ENCODE measurements at places on chromosomes 1 and 21.
A peak's percentile ranks its signal among the peaks of the same experiment; 100 is the strongest.

DNA sequence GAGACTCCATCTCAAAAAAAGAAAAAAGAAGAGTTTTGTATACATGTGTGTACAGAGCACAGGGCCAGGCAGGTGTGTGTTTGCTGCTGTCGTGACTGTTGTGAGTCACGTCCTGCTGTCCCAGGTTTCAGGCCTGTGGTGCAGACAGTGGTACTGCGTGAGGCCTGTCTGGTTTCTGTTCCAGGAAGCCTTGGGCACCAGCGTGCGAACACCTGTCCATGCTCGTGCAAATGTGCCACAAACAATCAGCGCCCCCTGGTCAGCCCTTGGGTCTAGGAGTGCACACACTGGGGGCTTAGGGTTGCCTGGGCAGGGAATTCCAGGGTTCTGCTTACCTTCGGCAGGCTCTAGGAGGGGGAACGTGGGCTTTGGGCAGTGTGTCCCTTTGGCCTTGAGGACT is 16.9 kb downstream of the GPR157 start:
- no peak for DNase-seq

DNA sequence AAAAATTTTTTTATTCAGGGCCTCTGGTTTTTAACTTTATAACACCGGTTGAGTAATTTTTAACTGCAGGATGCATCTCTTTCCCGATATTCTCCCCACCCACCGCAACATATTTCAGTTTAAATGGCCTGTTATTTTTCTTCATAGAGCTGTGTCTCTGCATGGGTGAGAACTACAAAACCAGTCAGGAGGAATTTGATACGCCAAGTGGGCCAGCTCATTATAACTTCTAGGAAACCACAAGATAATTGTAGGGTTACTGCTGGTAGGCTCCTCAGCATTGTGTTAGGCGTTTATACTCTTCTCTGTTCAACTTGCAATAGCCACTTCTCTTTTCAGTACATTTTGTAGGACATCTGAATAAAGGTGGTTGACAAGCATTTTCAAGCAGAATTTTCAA is 169.7 kb downstream of the PBX1 start:
- DNase-seq, result peak; percentile 58

DNA sequence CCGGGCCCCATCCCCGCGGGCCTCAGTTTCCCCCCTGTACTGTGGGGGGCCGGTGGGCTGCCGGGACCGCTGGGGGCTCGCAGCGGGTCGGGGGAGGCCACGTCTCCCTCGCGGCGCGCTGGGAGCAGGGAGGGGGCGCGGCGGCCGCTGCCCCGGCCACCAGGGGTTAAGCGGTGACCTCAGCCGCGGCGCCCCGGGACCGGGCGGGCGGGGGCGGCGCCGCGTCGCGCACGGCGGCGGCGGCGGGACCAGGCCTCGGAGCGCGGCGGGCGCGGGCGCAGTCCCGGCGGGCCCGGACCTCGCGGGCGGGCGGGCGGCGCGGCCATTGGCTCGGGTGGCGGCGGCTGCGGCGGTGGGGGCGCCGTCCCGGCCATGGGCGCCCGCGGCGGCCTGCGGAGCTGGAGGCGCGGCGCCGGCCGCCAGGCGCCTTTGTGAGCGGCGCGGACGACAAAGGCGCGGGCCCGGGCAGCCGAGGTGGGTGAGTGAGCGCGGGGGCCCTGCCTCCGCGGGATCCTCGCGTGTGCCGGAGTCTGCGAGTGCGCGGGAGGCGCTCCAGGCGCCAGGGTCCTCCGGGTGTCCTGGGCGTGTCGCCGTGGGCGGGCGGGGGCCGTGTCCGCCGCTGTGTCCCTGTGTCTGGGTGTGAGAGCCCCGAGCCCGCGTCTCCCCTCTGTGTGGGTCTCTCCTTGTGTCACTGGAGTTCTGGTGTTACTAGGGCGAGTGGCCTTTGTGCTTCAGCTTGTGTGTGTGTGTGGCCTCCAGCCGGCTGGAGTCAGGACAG is at the start of gene ARHGEF10L:
TSS of gene ARHGEF10L (plus strand) at position 222 of the 778 bp plus-strand sequence. CDS start 40,898 bp downstream, outside the sequence.
- DNase-seq, result no peak

- DNase-seq, result peak; percentile 6
These were observed 353.4 kb upstream of the NEGR1 start for GRCh38 chr1:72635719-72636118.

DNA sequence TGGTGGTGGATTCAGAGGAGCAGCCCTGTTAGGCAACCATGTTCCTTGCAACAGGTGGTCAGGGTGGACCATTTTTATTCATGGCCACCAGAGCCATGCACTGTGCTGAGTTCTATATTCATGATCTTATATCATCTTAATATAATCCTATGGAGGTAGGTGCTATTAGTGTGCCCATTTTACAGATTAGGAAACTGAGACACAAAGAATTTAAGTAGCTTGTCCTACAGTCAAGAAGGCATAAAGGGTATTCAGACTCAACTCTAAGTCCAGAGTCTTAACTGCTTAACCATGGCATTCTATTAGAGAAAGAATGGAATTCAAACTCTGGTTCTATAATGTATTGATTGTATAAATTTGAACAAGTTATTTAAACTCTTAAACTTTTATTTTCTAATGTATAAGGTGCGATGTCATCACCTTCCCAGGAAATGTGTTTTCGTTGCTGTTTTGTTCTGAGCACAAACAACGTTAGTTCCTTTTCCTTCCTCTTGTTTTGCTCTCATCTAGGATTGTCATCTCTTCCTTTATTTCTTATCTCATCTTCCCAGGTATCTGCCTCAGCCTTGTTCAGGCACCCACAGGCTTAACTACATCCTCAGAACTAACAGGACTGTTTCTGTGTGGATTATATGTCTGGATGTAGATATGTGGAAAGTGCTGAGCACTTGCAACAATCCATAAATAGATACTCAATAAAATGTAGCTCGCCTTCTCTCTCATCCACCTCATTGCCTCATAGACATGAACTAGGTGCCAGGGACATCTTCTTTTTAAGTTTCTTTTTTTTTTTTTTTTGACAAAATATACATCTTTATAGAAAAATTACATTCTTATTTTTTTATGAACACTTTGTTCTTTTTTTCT is 207.1 kb downstream of the NFIA start:
- no peak for DNase-seq

- DNase-seq, result peak; percentile 37
These were observed 13.7 kb downstream of the TLR5 start for GRCh38 chr1:223129229-223129901.

GRCh38 chr21:34558166-34558565 is 46.2 kb upstream of the KCNE1 start:
- DNase-seq, result no peak

- DNase-seq, result no peak
These were observed 45.8 kb downstream of the PDE9A start for GRCh38 chr21:42699196-42699595.

DNA sequence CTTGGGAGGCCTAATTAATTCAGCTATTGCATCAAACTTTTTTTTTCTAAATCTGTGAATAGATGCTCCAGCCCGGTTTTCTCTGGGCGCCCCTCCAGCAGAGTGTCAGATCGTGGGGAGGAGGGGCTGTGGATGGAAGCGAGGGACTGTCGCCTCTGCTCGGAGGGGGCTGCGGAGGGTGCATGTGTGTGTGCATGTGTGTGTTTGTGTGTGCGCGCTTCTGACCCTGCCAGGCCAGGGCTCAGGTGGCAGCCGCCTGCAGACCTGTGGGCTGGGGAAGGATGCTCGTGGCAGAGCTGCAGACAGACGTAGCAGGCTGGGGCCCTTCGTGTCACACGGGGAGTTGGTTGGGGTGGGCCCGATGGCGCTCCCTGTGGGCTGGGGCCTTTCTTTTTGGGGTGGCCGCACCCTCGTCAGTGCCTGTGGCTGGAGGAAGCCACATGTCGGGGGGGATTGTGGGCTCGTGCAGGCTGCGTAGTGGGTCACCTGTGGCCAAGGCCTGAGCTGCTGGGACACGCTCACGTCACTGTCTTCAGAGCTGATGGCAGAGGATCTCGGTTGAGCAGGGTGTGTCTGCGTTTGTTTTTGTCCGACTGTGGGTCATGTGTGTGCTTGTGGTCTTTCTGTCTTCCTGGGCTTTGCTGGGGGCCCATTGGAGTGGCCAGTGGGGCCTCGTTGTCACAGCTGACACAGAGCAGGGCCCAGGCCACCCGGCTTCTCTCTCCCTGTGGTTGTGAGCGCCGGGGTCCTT is 2.8 kb downstream of the SKI start:
- no peak for DNase-seq

DNA sequence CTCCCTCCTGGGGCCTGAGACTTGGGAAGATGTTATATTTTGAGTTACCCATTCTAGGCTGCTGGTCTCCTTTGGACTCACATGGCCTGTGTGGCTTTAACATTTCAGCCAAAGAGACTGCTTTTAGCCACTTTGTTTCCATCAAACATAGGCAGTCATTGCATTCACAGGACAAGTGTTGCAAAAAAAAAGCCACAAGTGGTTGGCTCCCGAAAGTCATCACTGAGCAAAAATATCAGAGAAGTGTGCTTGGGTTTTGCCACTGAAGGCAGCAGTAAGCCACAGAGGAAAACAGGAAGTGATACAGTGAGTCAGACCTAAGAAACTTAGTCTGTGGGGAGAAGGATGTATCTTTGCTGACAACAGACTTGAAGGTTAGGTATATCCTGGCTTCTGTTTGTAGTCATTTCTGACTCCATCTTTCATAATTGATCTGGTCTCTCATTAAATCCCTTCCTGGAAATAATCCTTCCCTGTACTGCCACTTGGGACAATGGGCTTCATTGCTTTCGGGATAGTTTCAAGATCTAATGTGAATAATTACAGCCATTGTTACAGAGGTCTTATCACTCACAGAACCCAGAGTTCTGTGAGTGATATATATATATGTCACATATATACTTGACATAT is 80.9 kb downstream of the COLGALT2 start:
- peak; percentile 86 for DNase-seq

DNA sequence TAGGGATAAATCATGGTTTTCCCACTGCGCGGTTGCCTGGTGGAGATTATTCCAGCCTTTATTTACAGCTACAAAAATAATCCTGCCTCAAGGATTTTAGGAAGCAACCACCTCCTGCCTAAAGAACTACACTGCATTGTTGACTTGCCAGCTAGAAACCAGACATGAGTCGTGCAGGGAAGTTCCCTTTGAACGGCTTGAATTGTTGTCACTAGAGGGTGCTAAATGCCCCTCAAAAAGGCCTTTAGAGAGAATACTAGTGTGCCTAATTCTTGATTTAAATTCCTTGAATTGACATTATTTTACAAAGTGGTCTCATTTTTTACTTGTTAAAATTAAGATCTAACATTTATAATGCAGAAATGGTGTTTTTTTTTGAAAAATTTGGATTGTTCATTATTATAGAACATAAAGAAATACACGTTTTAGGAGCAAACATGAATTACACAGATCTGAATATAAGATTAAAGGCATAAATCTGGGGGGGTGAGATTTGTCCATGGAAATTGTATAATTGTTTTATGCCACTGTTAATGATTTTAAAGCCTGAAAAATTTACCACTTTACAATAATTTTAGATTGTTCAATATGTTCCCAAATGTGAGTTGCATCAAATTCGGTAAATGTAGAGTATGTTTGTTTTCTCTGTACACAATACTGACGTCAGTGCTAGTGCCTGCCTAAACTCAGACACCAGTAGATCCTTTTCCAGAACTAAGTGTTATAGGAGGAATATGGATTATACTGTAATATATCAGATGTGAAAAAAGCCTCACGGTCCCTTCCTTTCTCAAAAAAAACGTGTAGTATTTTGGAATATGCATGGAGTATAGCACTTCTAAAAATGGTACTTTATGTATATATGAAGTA is 7.6 kb upstream of the ERG start:
- peak; percentile 80 for DNase-seq

- no peak for DNase-seq
These were observed 69.7 kb upstream of the RGL1 start for GRCh38 chr1:183735069-183735860.

DNA sequence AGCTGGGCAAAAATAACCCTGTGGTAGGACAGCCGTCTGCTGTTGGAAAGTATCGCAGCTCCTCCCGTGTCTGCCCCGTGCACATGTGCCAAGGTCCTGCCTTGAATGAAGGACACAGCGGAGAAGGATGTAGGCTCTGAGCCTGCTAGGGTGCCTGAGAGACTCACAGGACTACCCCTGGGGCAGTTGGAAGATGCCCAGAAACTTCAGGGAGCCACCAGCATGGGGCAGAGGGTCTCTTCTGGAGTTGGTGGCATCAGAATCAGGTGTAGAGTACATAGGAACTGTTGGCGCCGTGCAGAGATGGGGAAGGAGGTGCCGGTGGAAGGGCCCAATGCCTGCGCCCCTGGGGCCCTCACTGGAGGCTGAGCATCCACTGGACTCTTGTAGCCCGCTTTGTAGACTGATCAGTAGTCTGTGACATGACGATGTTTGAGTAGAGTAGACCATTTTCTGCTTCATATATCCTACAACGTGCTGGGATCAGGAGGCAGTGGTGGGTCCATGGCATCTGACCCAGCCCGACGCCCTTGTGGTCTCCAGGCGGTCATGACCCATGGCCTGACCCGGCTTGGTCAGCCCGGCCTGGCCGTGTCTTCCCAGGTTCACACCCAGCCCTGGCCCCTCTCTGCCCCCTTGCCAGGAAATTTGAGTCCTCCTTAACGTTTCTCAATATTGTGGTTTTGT is 5.3 kb upstream of the C1orf174 start:
- no peak for DNase-seq

GRCh38 chr1:174967845-174968705 is 31.7 kb upstream of the CACYBP start:
- DNase-seq, result no peak

DNA sequence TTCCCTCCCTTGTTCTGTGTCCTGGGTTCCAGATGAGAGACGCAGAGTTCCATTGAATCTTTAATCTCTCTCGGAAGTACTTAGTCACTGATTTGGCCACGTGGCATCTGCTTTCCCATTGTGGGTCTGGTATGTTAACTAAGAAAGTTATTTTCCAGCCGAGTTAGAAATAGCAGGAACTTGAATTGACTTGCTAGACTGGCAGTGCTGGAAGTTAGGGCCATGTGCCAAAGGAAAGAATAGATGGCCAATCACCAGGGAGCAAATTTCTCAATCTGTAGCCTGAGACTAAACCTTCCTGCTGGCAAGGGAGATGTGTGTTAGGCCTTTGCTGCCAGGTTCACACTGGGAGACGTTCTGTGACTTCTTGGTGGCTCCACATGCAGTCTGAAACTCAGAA is 24.2 kb upstream of the SLFNL1 start:
- peak; percentile 35 for DNase-seq

DNA sequence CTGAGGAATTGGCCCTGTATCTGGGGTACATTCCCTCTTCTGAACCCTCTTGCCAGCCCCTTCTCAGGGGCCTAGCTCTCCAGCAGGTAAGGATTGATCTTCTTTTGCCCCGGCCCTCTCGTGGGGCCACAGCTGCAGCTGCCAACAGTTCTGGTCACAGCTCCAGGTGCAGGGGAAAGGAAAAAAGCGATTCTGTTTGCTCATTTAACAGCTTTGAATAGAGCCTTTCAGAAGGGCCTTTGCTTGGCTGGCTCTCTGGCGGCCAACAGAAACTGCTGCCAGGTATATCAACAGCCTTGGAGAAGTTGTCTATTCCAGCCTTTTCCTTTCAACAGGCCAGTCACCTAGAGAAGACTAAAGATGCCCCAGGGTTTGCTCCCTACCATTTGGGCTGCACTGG is 16.1 kb upstream of the FMOD start:
- no peak for DNase-seq

GRCh38 chr1:200889571-200889970 is 5.1 kb upstream of the INAVA start:
- no peak for DNase-seq

GRCh38 chr1:209645574-209646452 is 6.4 kb downstream of the LAMB3 start:
- DNase-seq, result no peak

- DNase-seq, result no peak
These were observed 16.8 kb downstream of the CCDC185 start for GRCh38 chr1:223410036-223410435.

- DNase-seq, result no peak
These were observed 7.9 kb downstream of the UTP11 start for GRCh38 chr1:38020396-38020795.

GRCh38 chr1:223479718-223480425 is 86.7 kb downstream of the CCDC185 start:
- no peak for DNase-seq

GRCh38 chr1:112708489-112708888 is 1.6 kb upstream of the RHOC start:
- no peak for DNase-seq

All from fibroblast of skin of right quadriceps (primary cell).